ENCODE measurements at places on chromosomes 6 and 20.

GRCh38 chr20:36629719-36630681 is 16.0 kb downstream of the SLA2 start:
- peak; percentile 60 for DNase-seq

- no peak for DNase-seq
Measured at GRCh38 chr6:37338745-37339255, 15.0 kb upstream of the RNF8 start.

DNA sequence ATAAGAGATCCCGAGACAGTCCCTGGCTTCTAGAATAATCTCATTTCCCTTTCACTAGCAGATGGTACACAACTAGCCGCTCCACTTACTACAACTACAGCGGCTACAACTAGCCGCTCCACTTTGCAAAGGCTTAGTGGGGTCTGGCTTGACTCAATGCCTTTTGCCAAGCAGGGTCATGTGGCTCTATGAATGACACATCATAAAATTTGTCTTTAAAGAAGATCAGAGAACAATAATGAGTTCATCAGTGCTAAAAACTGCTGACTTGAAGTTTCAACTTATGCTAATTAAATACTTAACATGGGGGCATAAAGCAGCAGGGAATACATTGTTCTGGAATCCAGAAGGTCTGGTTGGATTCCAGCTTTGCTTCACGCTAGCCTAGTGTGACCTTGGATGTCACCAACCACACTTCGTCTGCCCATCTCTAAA is 2.0 kb upstream of the MICAL1 start:
- DNase-seq: no peak

DNA sequence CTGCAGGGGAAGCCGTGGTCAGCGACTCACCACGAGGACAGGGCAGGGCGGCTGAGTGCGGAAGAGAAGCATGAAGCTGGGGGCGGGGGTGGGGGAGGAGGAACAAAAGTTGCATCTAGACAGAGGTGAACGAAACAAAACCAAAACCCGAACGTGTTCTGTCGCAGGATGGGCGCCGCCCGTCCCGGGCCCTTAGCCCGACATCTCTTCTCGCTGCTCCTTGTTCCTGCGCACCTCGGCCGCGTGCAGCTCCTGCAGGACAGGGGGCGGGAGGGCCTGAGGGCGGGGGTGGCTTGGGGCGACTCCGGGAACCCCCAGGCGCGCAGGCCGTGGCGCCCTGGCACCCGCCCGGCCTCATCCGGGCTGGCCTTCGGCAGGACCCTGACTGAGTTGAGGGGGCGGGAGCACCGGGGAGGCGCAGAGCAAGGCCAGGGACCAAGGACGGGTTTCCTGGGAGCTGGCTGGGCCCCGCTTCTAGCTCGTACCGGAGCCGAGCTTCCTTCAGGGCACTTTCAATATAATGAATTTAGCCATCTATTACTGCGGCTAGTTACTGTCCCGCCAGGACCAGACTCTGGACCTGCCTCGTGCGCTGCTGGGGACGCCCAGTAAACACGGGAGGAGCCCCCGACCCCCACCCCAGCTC is 12.0 kb downstream of the STMN3 start:
- DNase-seq: no peak

DNA sequence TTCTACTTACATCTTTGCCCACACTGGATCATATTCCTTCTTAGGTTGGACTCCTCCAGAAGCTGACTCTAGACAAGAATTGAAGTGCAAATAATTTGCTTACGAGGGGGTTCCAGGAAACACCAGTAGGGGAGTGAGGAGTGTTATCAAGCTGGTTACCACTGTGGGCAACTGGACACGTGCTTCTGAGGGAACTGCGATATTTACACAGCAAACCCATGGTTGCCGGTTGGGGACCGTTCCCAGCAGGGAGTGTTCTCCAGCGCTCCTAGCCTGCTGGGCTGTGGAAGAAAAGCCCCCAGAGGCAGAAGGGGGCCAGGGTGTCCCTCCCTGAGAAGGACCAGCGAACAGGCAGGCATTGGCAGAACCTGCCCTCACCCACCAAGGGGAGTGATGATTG is 21.7 kb downstream of the MDFI start:
- no peak for DNase-seq

DNA sequence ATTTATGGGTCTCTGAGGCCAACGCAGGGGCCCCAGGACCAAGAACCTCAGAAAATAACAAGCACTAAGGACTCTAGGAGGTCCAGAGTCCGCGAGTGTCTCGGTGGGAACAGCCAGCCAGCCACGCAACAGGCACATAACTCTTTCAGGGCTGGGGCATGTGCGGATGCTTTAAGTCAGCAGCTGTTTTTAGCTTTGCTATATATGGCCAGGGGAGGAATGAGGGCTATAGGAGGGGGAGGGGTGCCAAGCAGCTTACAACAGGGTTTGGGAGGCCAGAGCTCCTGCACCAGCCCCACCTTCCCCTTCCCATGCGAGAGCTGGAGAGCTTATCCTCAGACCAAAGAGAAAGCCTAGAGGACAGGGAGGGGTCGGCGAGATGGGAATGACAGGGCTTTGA is 6.2 kb downstream of the JPH2 start:
- DNase-seq: no peak

- no peak for DNase-seq
Measured at GRCh38 chr6:91392951-91393350, 806.1 kb upstream of the MAP3K7 start.

- peak; percentile 73 for DNase-seq
Measured at GRCh38 chr20:50115591-50116367, 2.8 kb upstream of the UBE2V1 start.

GRCh38 chr6:135861189-135861588 is 9.7 kb downstream of the PDE7B start:
- no peak for DNase-seq

- no peak for DNase-seq
Measured at GRCh38 chr6:127533011-127533410, 13.9 kb upstream of the MTCL3 start.

DNA sequence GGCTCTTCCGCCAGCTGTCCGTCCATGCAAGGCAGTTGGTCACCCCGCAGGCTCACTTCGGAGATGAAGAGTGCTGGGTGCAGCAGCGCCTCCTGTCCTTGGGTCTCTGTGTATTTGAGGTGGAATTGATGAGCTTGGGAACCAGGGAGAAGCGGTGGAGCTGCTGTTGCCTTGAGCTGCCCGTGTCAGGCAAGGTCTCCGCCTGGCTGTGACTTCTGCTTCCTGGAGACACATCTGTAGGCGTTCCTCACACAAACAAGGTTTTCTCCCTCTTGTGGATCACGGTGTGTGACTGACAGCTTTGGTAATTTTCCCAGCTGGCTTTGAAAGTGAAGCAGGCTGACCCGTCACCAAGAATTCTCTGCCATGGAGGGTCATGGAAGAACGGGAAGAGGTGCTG is 2.5 kb upstream of the SLC17A9 start:
- DNase-seq: no peak

GRCh38 chr6:129473546-129473945 is 236.4 kb downstream of the ARHGAP18 start:
- DNase-seq: no peak
